NCI-H226 (cell line): ENCODE measurements at places on chromosomes 2 and 18.

DNA sequence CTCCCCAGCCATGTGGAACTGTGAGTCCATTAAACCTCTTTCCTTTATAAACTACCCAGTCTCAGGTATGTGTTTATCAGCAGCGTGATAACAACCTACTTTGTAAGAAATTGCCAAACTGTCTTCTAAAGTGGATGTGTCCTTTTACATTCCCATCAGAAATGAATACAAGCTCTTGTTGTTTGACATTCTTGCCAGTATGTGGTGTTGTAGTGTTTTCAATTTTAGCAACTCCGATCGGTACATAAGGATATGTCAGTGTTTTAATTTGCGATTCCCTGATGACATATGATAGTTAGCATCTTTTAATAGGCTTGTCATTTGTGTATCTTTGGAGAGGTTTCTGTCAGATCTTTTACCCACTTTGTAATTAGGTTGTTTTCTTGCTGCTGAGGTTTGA, 1156.3 kb upstream of the CRIM1 start:
- DNase-seq: no peak

DNA sequence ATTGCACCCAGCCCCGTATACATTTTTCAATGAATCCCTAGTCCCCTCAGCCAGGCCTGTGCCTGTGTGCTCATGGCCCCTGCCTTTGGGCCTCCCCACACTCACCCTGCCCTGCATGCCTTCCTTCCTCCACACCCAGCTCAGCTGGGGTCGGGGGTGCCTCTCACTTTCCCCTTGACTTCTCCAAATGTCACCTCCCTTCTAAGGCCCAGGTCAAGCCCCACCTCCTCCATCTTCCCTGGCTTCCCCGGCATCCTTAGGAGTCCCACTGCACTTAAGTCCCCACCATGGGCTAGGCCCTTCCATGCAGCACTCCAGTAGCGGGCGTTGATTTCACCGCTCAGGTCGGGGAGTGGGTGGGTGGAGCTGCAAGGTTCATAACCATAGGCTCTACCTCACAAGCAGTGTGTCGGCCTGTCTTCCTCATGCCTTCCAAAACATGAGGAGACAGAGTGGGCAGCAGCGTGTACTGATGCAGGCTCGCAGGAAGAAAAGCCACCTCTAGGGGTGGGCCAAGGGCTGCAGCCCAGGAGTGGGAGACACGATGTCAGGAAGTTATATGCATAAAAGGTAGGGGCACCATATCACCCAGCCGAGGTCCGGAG, 47.7 kb downstream of the DNMT3A start:
- DNase-seq: no peak

GRCh38 chr2:228261546-228261945, 80.1 kb upstream of the SPHKAP start:
- DNase-seq: no peak

- no peak for DNase-seq
These were observed 18.6 kb upstream of the CTLA4 start for GRCh38 chr2:203849010-203849409.

DNA sequence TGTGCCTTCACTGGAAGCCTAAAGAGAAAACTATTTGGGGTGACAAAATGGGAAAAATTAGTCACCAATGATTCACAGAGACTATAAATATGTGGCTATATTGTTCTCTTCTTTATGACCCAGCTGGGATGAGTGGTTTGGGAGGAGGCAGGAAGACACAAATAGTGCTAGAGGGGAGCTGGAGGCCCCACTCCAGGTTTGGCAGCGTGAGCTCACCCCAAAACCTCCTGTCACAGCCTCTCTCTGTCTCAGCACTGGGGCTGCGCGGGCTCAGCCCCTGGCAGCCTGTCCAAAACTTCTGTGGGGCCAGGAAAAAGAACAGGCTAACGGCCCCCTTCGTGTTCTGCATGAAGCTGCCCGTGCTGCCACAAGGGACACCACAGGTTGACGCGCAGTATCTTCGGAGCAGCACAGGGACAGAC, 73.2 kb upstream of the LCLAT1 start:
- DNase-seq: no peak

GRCh38 chr2:86031151-86031550, 74.5 kb downstream of the POLR1A start:
- DNase-seq: no peak

GRCh38 chr2:70823249-70823648, 2.9 kb upstream of the CLEC4F start:
- no peak for DNase-seq
